Activated CD4-positive, alpha-beta T cell treated with anti-CD3 and anti-CD28 coated beads, Interleukin-2, amount 10 ng/mL, durations not matched to agents 24 days and 14 days (primary cell): ENCODE measurements at places on chromosomes 3 and 15.

- no peak for DNase-seq
Observed at GRCh38 chr15:91047545-91048199, 25.3 kb upstream of the VPS33B start.

DNA sequence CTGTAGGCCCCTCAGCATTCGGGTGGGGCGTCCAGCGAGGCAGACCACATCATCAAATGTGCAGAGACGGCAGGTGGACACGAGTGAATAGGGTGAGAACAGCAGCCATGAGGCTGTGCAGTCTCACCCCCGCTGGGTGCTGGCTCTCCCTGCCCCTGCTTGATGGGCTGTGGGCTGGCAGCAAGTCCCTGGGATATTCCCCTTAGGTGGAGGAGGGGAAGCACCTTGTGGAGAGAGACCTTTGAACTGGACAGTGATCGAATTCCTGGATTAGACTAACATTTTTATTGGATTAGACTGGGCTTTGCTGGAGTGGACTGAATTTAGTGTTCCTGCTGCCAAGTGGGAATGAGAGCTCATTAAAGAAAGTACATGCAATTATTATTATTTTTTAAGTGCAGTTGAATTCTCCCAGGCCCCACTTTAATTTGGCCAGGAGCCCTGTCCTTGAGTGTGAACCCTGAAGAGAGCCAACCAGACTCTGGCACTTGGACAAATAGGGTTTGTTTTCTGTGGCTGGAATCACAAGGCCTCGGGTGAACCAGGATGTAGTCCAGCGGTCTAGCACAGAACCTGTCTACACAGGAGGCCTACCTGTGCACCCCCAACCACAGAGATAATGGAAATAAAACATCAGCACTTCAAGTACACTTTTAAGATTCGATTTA is 193.1 kb downstream of the ABHD5 start:
- DNase-seq, result no peak

DNA sequence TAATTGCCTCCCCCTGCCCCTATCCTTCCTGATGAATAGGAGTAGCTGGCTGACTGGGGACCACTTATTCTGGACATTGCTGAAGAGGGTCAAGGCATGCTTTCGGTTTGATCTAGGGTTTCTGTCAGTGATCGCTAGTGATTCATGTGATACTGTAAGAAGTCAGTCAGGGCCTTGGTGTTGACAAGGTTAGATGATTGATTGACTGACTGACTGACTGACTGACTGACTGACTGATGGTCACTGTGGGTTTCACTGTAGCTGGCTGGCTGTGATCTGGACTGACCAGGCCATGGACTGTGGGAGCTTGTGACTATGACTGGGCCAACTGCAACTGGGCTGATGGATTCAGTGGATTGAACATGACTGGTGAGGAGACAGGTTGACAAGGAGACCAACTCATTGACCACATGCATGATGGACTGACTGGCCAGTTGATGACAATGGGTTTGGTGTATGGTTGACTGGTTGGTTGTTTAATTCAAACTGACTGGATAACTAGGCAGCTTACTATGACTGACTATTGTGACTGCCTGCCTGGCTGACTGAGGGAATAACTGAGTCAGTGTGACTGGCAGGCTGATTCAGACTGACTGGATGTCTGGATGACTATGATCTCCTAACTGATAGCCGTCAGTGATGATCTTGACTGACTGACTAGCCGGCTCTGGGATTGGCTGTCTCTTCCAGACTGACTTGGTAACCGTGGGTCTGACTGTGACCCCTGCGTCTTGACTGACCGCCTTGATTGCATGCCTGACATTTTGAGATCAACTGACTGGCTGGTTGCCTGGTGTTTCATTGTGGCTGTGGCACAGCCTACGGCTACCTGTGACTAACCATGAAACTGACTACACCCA is 509.9 kb downstream of the SHQ1 start:
- DNase-seq, result no peak

- no peak for DNase-seq
Observed at GRCh38 chr3:142274908-142275307, 49.5 kb upstream of the GK5 start.

- DNase-seq, result no peak
Observed at GRCh38 chr3:75171630-75172230, 492.4 kb upstream of the FRG2C start.

- peak; percentile 77 for DNase-seq
Observed at GRCh38 chr15:81400640-81401236, 26.7 kb upstream of the TMC3 start.

DNA sequence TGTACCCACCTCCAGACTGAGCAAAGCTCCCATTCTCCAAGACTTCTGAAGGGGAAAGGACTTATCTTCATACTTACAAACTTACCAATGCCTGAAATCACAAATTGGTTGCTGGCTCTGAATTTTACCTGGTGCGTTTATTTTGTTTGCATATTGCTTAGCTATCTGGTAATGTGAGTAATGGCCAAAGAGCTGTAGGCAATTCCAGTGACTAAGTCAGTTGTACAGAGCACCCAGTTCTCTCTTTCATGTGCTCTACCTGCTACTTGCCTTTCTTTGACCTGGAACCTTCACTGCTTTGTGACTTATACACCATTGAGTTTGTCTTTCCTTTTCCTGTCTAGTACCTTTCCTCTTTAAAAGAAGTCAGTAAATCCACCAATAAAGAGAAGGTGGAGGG is 755.9 kb upstream of the LMCD1 start:
- no peak for DNase-seq

- no peak for DNase-seq
Observed at GRCh38 chr3:43014241-43014640, 35.1 kb downstream of the GASK1A start.

DNA sequence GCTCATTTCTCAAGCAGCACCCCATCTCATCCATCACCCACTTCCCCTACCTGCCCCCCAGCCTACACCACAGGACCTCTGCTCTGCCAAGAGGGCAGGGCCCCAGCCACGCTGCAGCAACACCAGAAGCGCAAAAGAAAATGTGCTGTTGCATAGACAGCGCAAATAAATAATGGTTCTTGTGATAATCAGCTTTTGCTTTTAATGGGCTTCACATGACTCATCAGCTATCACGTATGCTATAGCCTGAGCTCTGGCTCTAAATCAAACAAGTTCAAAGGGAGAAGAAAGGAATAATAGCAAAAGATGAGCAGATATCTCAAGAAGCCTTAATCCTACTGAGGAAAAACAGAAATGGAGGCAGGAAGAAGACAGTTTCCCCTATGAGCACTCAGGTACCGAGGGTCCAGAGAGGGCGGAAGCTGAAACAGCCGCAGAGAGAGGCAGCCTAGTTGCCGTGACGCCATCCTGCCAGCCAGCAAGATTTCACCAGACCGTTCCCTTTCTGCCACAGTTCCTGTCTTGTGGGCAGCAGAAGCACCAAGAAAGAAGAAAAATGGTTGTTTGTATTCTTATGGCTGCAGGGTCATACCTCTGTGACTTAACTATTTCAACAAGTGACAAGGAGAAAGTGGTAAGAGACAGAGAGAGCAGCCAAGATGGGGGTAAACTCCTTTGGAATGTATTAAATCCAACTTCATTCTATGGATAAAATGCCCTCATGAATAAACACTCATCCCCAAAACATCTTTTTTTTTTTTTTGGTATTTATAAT is 22.0 kb downstream of the RAB27A start:
- DNase-seq, result peak; percentile 89

- no peak for DNase-seq
Observed at GRCh38 chr3:114642951-114643741, 349.3 kb downstream of the TIGIT start.
